ENCODE measurements at places on chromosomes 2 and 18.

DNA sequence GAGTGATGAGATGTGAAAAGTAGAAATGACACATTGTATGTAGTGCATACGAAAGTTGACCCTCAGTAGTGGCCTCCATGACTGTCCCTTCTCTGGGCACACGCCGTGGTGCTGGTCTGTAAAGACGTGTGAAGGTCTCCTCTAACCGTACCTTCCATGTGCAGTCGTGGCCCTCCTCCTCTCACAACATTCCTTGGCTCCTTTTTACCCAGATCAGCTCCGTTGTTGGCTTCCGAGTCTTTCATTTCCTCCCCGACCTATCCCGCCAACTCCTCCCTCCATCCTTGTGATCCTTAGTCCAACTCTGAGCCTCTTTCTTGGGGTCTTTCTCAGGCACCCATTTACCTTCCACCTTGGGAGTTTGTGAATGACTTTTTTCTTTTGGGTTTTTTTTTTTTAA lies 160.4 kb upstream of the BCL2L11 start:
- DNase-seq: no peak

GRCh38 chr2:124740636-124741035 lies 715.5 kb downstream of the CNTNAP5 start:
- DNase-seq: no peak

- DNase-seq: no peak
These were observed 70.9 kb downstream of the SUCLG1 start for GRCh38 chr2:84388133-84388532.

GRCh38 chr2:188333751-188334524 lies 42.3 kb downstream of the GULP1 start:
- DNase-seq: no peak

DNA sequence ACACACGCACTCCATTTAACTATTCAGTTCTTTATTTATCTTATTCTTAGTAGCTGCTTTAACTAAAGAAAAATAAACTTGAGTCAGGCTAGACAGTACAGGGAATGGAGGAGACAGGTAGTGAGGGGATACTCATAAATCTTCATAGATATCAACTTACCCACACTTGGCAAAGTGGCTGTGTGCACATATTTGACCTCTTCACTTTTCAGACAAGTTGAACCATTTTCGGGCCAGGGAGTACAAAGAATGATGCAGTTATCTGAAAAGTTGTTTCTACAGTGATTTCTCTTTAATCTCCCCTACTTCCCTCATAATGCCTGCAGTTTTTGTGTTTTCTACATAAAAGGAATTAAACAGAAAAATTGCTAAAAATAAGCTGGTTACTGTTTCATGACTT lies 307.5 kb downstream of the GULP1 start:
- no peak for DNase-seq

Measured in T-helper 2 cell (primary cell).